ENCODE measurements at places on chromosomes 5 and 9.

GRCh38 chr9:463455-464171, 248.9 kb downstream of the DOCK8 start:
- no peak for DNase-seq

DNA sequence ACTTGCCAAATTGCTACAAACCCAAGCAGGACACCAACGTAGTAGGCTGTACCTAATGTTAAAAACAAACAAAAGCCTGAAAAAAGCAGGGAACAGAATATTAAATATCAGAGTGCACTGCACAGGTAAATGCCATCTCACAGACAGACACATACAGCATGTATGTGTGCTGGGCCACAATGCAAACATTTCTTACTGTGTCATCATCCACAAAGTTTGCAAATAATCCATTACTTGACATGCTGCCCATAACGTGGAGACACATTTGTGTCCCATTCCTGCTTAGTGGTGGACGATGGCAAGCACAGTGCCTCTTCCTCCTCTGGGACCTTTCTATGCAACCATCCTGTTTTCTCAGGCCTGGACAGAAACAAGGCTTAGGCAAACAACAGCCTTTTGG, 44.7 kb downstream of the GOLM1 start:
- DNase-seq, result no peak

DNA sequence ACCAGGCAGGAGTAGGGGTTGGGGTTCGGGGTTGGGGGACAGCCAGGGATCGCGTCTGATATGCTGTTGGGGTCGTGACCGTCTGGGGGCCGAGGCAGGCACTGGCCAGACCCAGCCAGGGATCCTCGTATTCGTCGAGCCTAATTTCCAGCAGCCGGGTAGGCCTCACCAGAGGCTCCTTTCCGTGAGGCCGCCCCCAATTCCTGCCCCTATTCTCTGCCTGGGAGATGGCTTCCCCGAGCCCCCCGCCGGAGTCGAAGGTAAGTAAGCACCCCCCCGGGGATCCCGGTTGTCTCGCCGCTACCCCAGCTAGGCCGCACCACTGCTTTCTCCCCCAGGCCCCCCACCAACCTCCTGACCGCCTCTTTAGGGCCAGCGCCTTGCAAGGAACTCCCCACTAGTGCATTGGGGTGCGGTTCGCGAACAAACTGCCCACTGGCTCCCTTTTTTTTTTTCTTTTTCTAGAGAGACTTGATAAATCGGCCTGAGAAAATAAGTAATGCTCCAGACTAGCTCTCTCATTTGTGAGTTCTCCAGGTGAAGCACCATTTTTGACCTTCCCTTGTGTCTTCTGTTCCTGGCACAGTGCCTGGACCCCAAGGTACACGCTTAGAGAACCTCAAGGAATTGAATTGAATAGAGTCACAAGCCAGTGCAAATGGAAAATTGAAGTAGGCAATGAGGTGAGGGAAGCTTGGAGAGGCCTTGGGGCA, 435 bp downstream of the ZNF189 start:
- DNase-seq, result no peak

GRCh38 chr9:739362-739761, 102.1 kb upstream of the DMRT1 start:
- no peak for DNase-seq

DNA sequence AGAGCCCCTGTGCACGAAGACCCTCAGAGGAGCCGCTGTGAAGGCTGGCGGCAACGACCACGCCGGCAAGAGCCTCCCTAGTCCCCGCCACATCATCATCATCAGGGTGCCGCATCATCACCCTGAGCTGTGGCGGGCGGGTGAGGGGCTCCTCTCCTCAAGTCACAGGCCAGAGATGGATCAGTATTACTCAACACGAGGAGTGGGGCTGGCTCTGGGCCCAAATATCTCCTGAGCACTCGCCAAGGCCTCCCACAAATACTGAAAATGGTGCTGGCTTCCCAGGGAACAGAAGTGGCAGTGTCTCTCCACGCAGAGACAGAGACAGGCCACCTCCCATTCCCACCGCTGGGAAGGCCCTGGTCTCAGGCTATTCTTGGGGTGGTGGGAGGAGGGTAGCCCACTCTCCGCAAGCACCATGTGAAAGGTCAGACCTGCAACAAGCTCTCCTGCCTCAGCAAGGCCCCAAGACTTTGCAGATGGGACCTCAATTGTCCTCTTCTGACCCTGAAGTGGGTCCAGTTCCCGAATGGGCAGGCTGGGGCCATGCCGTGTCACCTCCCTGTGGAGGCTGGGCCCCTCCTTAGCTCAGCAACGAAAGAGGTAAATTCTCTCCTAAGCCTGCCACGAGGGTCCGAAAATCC, 39.3 kb upstream of the ZNF354A start:
- DNase-seq, result no peak

DNA sequence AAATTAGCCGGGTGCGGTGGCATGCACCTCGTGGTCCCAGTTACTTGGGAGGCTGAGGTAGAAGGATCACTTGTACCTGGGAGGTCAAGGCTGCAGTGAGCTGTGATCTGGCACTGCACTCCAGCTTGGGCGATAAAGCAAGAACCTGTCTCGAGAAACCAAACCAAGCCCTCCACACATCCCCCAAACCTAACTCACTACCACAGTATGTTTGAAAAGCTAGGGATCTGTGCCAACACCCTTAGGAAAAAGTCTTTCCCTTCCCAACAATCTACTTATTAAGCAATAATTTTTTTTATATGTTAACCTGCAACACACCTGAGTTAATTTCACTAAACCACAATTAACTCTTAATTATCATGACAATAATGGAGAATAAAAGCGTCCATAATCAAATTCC, 2.2 kb downstream of the UBTD2 start:
- no peak for DNase-seq

Data from NCI-H1048 (cell line).